ENCODE measurements at places on chromosomes 7 and 10. TPM values are rescaled to one million over a fixed set of nuclear protein-coding genes. Genes with fewer than 3 reads are reported as not detected.

CYP3A7 gene
- polyA plus RNA-seq = 0.24 TPM

GRM8 gene
- polyA plus RNA-seq = 0.24 TPM

TUBB8 gene
- polyA plus RNA-seq = 0.27 TPM

CYP3A4 gene
- not detected for polyA plus RNA-seq

PHKG1 gene
- polyA plus RNA-seq = 1.0 TPM

TMEM236 gene
- polyA plus RNA-seq = 0.65 TPM

OR13A1 gene
- polyA plus RNA-seq = not detected

FXYD4 gene
- 0.65 TPM for polyA plus RNA-seq

GRCh38 chr7:46879783-46880182, 702.1 kb downstream of the TNS3 start:
- H3K4me1 ChIP-seq = no peaks in the 10 kb centered on the region
- peak; percentile 71 for DNase-seq
- no peaks in the 10 kb centered on the region for H3K36me3 ChIP-seq
- H3K27me3 ChIP-seq = no peaks in the 10 kb centered on the region

GRCh38 chr7:755413-755805, 28.3 kb upstream of the PRKAR1B start:
- H3K27ac ChIP-seq = no peak overlapping the region
- peaks cover 26% of the 10 kb centered on the region for H3K36me3 ChIP-seq
- no peak overlapping the region for H3K4me3 ChIP-seq
- no peak for DNase-seq
- H3K27me3 ChIP-seq = no peaks in the 10 kb centered on the region

DNA sequence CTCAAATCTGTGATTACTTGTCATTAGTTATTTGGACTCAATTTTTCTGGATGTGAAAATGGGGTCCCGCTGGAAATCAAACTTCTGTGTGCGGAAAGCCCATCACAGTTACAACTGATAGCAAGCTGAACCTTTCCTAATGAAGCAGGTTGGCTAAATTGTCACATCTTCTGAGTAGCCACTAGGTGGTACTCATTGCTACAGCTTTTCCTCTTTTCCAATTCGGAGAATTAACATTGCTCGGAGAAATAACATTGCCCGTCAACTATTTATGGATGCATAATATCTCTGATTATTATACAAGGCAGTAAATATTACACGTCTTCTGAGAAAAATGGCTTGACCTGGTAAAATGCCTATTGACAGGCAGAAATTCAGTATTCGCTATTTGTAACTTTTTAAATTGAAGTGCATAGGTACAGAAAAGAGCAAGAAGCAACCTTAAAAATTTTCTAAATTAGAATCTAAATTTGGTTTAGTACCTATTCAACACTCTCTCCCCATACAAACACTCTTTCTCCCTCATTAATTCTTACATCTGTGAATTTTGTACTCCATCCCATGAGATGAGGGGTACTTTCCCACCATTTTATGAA, 17.3 kb upstream of the BLOC1S2 start:
- no peak for DNase-seq
- peaks cover 13% of the 10 kb centered on the region for H3K27me3 ChIP-seq
- H3K36me3 ChIP-seq = no peaks in the 10 kb centered on the region
- no peak overlapping the region for H3K27ac ChIP-seq
- H3K4me1 ChIP-seq = no peaks in the 10 kb centered on the region
- no peak overlapping the region for H3K4me3 ChIP-seq

DNA sequence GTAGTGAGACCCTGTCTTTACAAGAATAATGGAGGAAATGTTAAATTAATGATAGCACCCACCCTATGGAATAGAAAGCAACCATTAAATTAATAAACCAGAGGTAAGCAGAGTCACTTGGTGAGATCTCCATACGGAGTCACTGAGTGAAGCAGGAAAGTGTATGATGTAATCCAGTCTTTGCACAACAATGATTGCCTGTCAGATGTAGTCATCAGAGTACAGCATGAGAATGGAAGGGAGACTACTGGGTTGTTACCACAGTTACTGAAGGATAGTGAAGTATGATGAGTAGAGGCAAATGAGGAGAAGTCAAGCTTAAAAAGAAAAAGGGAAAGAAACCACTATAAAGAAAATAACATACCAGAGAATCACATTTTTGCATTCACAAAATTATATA, 371.9 kb upstream of the SHH start:
- no peaks in the 10 kb centered on the region for H3K36me3 ChIP-seq
- no peak overlapping the region for H3K27ac ChIP-seq
- no peak for DNase-seq
- H3K27me3 ChIP-seq = no peaks in the 10 kb centered on the region
- no peaks in the 10 kb centered on the region for H3K4me1 ChIP-seq

DNA sequence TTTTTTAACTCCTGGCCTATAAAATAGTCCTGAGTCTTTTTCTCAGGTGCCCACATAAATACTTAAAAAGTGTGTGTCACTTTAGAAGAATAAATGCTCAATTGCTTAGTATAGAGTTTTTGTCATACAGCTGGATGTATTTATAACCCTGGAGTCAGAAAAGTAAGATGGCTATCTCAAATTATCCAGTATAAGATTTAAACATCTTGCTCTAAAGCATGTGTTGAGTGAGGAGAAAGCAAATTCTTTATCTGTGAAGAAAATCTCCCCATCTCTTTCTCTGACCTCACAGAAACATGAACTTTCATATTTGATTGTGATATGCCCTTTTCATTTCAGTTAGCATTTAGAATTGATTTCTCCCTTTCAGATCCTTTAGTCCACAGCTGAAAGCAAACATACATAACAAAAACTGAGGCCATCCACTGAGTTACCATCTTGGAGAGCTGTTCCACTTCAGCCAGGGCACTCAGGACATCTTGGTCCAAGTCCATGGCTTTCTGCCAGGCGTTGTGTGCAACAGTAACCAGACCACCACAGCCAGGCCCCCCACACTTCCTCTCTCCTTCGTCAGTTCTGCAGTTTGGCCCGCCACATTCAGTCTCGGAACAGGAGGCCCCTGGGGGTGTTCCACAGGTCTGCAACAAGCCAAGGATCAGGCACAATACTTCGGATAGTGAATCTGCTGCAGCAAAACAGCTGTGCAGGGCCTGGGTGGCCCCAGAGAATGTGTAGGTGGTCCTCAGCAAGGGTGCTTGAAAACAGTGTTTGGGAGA, 40.9 kb downstream of the DLD start:
- H3K27ac ChIP-seq = no peak overlapping the region
- H3K36me3 ChIP-seq = peaks cover 40% of the 10 kb centered on the region
- H3K4me3 ChIP-seq = no peak overlapping the region
- peak; percentile 34 for DNase-seq
- H3K4me1 ChIP-seq = peaks cover 2% of the 10 kb centered on the region
- H3K27me3 ChIP-seq = no peaks in the 10 kb centered on the region

- no peaks in the 10 kb centered on the region for H3K27me3 ChIP-seq
- DNase-seq = no peak
- H3K4me1 ChIP-seq = no peaks in the 10 kb centered on the region
- no peak overlapping the region for H3K27ac ChIP-seq
Observed at GRCh38 chr7:135862586-135863340, 114.2 kb upstream of the FAM180A start.

DNA sequence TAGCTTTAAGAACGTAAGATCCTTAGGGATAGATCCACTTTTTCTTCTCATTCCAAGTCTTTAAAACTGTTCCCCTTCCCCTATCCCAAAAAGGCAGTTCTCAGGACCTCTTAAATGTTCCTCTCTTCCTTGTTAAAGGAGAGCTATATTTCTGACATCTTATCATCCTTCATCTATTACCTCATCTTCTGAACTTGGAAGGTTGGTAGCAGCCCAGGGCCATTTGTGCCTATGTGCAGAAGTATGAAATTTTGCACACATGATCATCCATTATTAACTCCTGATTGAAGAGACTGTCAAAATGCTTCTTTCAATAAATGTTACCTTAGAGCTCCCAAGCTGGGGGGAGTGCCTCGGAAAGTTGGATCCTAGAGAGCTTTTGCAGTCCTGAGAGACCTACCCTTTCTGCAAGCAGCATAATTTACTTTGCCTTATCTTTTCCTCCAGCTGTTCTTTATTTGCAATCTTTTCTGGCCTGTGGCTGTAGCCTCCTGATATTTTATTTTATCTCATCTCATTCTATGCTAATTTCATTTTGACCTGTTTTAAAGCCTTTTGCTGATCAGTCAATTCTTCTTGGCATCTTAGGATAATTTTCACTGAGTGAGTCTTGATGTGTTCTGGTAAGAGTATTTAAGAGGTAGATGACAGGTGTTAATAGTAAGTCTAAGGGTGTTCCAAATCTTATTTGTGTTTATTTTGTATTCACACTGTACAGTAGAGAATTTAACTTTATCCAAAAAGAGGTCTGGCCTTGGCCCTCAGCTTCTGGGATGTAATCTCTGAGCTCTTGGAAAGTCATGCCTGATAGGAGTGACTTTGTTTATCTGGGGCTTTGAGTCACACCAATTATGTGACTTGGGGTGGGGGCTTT, 135.0 kb upstream of the PDLIM1 start:
- peaks cover 11% of the 10 kb centered on the region for H3K36me3 ChIP-seq
- H3K4me1 ChIP-seq = peaks cover 4% of the 10 kb centered on the region
- no peak overlapping the region for H3K27ac ChIP-seq
- DNase-seq = no peak
- H3K27me3 ChIP-seq = no peaks in the 10 kb centered on the region

GRCh38 chr10:43131256-43131655, 7.0 kb upstream of the CSGALNACT2 start:
- no peak overlapping the region for H3K27ac ChIP-seq
- H3K36me3 ChIP-seq = no peaks in the 10 kb centered on the region
- peaks cover 7% of the 10 kb centered on the region for H3K4me1 ChIP-seq
- no peak overlapping the region for H3K4me3 ChIP-seq
- no peak for DNase-seq

DNA sequence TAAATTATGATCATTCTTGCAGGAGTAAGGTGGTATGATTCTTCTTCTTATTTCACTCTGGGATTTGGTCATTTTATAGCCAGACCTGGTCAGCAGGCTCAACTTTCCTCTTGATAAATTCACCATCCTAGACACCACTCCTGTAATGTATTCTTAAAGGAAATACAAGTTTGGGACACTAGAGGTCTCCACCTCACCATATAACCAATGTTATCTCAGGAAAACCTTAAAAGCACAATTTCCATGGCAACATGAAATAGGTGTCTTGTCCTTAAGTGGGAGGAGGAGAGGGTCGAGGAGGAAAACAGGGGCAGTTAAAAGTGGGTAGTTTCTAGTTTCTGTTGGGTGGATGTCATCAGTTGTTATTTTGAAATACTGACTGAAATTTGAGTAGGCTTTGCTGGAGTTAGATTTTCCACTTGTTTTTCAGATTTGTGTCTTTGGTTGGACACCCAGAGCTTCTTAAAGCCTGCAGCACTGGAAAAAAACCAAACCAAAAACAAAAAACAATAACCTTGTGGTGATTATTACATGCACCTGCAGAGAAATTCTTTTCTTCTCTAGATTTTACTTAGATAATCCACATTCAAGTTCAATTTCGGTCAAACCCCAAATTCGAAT, 163.1 kb downstream of the PRKCQ start:
- H3K27me3 ChIP-seq = no peaks in the 10 kb centered on the region
- no peaks in the 10 kb centered on the region for H3K4me1 ChIP-seq
- H3K36me3 ChIP-seq = no peaks in the 10 kb centered on the region

- H3K27ac ChIP-seq = no peak overlapping the region
- H3K36me3 ChIP-seq = no peaks in the 10 kb centered on the region
- no peaks in the 10 kb centered on the region for H3K27me3 ChIP-seq
- H3K4me1 ChIP-seq = peaks cover 3% of the 10 kb centered on the region
Observed at GRCh38 chr7:104963378-104963990, 50.5 kb upstream of the KMT2E start.

DNA sequence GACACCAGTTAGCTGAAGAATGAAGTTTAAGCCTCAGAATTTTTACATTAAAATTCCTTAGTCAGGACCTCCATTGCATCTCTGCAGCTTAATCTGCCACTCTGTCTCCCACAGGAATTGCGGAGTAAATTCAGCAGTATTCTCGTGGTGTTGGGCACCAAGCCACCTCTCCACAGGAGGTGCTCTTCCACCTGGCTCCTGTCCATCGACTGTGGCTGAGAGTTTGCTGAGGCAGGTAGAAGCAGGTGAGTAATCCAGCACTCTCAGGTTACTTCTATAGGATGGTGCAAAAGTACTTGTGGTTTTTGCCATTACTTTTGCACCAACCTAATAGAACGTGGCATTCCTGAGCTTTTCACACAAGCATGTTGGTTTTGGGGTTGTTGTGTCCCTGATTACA, 134.1 kb downstream of the GFRA1 start:
- H3K27me3 ChIP-seq = no peaks in the 10 kb centered on the region
- no peak for DNase-seq

- no peak overlapping the region for H3K27ac ChIP-seq
- no peak overlapping the region for H3K4me3 ChIP-seq
- H3K4me1 ChIP-seq = no peaks in the 10 kb centered on the region
- peak; percentile 32 for DNase-seq
Observed at GRCh38 chr7:80428161-80429054, 83.5 kb downstream of the GNAT3 start.

- H3K27me3 ChIP-seq = no peaks in the 10 kb centered on the region
- H3K36me3 ChIP-seq = no peaks in the 10 kb centered on the region
- H3K27ac ChIP-seq = no peak overlapping the region
- no peaks in the 10 kb centered on the region for H3K4me1 ChIP-seq
- H3K4me3 ChIP-seq = no peak overlapping the region
Observed at GRCh38 chr10:90125456-90126255, 424.3 kb downstream of the KIF20B start.

DNA sequence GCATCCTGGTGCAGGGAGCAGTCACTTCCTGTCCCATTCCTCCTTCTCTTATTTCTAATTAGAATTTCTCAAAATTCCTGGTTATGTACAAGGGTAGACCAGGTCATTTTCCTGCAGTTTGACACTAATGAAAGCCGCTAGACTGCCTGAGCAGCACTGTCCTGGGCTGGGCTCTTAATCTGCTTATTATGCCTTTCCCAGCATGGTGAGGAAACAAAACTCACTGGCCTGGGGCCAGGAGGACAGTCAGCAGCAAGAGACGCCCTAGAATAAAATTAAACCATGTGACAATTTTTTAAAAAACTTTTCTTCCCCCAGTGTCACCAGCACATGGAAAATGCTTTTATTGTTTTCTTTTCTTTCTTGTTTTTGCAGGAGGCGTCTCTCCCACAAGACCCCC, 647.5 kb downstream of the TYW1 start:
- H3K36me3 ChIP-seq = no peaks in the 10 kb centered on the region
- no peaks in the 10 kb centered on the region for H3K4me1 ChIP-seq
- DNase-seq = peak; percentile 80
- no peak overlapping the region for H3K27ac ChIP-seq
- H3K4me3 ChIP-seq = no peak overlapping the region

DNA sequence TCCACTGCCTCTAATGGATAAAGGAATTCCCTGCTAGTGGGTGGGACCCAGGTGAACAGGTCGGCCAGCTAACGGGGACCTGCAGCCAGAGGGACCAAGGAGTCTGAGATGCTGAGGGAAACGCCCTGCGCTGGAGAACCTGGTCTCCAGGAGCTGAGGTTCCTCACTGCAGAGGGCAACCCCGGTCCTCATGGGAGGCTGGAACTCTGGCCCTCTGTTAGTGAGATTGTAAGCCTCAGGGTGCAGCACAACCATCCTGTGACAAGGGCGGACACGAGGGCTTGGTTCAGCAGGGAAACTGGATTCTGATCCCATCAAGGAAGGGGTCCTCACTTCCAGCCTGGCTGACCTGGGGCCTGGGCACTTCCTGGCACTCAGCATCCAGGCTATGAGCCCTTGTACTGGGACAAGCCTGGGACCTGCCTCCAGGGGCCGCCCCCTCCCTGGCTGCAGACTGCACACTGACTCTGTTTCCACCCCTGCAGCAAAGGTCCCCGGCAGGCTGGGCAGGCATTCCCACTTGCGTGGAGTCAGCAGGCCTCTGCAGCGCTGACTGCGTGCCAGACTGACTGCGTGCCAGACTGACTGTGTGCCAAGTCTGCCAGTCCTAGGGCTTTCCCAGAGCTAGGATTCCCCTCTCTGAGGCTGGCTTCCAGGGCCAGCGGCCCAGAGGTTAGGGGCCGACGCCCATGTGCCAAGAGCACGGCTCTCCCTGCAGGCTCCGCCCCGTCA, 143.2 kb downstream of the MAPK8 start:
- H3K4me3 ChIP-seq = no peak overlapping the region
- no peak for DNase-seq
- H3K27ac ChIP-seq = no peak overlapping the region
- peaks cover 7% of the 10 kb centered on the region for H3K4me1 ChIP-seq
- H3K36me3 ChIP-seq = no peaks in the 10 kb centered on the region
